Activated CD8-positive, alpha-beta memory T cell treated with anti-CD3 and anti-CD28 coated beads, Interleukin-2, amount 50 U/mL, for 4 hours (primary cell): ENCODE measurements at places on chromosomes 3 and 15.

- no peak for DNase-seq
These were observed 56.7 kb downstream of the HACD2 start for GRCh38 chr3:123528130-123528529.

GRCh38 chr15:28086175-28086703, 12.9 kb downstream of the OCA2 start:
- DNase-seq = peak; percentile 58

DNA sequence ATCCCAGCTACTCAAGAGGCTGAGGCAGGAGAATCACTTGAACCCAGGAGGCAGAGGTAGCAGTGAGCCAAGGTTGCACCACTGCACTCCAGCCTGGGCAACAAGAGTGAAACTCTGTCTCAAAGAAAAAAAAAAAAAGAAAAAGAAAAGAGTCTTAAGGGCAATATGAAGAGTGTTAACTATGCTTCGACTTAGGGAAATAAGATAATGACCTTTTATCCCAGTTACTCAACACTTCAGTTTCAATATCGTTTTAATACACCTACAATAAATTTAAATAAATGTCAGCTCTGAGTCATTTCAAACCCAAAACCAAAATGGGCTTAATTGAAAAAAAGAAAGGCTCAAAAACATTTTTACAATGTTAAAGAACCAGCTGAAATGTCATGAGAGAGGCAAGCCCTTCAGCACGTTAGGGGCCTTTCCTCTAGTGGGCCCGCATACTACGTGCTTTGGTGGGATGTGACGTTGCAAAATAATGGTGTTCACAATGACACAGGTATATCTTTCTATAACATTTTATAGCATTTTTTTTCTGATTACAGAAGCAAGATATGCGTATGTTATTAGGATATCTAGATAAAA, 15.3 kb downstream of the FYCO1 start:
- DNase-seq = no peak

GRCh38 chr3:94115482-94115881, 52.6 kb downstream of the NSUN3 start:
- DNase-seq = no peak

GRCh38 chr3:151804267-151804666, 9.6 kb upstream of the AADAC start:
- DNase-seq = no peak

- no peak for DNase-seq
These were observed 256.7 kb upstream of the ICE2 start for GRCh38 chr15:60735559-60736047.

GRCh38 chr3:138797508-138798038, 37.2 kb downstream of the PIK3CB start:
- no peak for DNase-seq

DNA sequence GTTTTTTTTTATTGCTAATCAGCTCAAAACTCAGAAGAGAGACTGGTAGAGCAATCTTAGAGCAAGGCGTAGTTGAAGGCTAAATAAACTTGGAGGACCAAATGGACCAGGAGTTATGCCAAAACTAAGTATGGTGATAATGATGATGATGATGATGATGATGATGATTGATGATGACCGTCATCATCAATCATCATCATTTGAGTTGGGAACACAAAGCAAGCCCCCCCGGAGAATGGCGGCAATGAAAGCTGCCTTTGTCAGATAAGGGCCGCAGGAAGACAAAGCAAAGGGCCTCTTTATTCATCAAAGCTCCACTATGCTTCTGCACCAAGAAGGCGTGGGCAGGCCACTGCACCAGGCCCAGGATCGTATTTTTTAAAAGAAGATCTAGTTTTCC, 82.1 kb upstream of the RAD18 start:
- DNase-seq = no peak

GRCh38 chr15:63530752-63531299, 26.4 kb downstream of the USP3 start:
- DNase-seq = no peak

DNA sequence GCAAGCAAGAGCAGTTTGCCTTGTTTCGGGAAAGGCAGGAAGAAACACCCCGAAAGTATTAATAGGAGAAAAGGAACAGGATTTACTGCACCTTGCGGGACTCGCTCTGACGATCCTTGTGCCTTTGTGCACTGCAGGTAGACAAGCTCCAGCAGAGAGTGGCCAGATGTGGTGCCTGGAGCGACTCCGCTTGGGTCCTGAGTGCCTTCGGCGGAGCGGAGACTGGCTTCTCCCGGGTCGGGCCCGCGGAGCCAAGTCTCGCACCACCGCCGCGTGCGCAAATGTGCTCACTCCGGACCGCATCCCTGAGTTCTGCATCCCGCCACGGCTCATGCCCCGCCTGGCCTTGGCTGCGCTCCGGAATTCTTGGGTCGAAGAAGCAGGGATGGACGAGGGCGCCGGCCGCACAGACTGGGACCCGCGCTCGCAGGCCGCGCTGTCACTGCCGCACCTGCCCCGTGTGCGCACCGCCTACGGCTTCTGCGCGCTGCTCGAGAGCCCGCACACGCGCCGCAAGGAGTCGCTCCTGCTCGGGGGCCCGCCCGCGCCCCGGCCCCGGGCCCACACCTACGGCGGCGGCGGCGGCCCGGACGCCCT, 769 bp downstream of the C2CD4A start:
- peak; percentile 28 for DNase-seq

GRCh38 chr3:126551121-126551838, 7.5 kb downstream of the C3orf22 start:
- no peak for DNase-seq

DNA sequence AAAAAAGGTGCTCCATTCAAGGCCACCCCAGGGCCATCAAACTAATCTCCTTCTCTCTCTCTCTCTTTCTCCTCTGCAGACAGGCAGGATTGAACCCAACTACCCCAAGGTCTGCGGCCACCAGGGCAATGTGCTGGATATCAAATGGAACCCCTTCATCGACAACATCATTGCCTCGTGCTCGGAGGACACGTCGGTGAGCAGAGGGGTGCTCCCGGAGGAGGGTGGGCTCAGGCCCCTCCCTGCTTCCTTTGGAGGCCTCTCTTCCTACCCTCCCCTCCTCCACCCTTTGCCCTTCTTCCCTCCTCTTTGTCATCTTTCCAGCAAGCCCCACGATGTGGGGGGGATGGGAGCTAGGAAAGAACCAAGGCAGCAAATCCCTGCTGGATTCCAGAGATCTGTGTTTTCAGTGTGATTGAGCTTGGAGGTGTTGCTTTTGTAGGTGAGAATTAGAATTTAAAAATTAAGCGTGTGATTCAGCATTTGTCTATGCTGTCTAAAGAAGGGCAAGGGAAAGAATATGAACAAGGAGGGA, 116.3 kb downstream of the CORO2B start:
- DNase-seq = no peak

- no peak for DNase-seq
These were observed 282.5 kb downstream of the TBL1XR1 start for GRCh38 chr3:176914764-176915163.

- DNase-seq = no peak
These were observed 26.0 kb upstream of the SEC62 start for GRCh38 chr3:169940470-169941181.

DNA sequence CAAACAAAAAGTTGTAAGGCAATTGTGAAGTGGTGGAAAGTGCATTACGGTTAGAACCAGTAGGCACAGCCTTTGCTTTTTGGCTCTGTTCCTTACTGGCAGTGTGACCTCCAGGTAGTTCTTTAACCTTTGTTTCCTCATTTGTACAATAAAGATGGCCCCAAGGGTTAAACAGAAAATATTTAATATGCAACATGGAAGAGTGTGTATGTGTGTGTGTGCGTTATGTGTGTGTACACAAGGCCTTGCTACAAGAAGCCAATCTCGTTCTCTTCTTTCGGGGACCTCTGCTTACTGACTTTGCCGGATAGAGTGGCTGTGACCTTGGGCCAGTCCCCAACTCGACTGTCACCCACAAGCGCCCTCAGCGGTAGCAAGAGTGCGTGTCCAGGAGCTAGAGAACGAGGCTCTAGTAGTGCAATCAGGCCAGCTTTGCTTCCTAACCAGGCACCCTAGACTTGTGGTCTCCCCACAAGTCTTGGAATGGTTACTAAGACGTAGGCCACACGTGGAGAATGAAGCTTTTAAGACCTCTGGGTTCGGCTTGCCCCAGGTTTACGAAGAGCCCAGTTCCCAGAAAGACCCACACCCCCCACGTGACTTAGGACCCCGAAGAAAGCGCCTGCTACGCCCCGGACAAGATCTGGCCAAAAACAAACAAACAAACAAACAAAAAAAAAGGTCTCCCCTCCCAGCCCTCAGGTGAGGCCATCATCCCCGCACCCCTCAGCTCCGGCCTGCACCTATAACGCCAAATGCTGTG, 593 bp downstream of the CIAO2A start:
- peak; percentile 26 for DNase-seq

DNA sequence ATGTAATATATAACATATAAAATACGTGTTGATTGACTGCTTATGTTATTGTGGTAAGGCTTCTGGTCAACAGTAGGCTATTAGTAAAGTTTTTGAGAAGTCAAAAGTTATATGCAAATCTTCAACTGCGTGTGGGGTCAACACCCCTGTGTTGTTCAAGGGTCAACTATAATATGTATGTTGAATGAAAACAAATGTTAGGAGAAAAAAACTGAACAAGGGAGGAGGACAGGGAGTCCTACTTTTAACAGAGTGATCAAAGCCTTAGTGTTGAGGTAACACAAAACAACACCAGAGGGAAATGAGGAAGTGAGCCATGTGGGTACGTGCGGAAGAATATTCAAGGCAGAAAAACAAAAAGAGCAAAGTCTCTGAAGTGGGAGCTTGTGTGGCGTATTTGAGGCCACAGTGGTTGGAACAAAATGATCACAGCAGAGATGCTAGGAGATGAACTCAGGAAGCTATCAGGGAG, 62.5 kb downstream of the SFMBT1 start:
- peak; percentile 58 for DNase-seq

DNA sequence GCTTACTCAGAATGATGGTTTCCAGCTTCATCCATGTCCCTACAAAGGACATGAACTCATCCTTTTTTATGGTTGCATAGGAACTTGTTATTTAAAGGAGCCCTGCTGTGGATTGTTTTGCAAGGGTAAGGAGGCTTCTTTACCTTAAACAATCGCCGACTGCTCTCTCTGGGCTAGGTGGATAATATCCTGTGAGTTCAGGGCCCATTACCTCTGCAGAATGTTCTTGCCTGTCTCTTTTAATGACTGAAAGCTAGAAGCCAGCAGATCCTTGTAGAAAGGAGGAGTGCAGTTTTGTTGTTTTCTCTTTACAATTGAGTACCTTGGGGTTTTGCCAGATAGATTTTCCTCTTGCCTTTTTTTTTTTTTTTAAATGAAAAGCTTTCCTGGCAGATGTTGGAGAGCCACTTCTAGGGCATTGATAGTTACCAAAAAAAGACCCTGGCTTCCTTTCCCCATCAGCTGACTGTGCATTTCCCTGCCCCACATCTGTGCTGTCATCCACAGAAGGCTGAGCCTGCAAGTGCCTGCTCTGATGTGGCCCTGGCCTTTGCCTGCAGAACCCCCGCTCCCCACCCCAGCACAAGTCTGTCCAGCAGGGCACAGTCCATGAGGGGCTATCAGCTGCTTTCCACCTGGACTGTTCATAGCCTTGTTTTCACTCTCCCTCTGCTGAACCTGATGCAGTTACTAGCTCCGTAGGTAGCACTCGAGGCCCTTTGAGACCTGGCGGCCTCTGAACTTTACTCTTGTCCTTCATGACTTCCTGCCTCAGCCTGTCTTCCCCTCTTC, 113.1 kb downstream of the CHCHD6 start:
- DNase-seq = no peak

- DNase-seq = no peak
These were observed at the start of gene PLSCR4 for GRCh38 chr3:146250449-146251382. PLSCR4 (minus strand) TSS chr3:146251105; CDS start chr3:146222071, 29,034 bp downstream.

DNA sequence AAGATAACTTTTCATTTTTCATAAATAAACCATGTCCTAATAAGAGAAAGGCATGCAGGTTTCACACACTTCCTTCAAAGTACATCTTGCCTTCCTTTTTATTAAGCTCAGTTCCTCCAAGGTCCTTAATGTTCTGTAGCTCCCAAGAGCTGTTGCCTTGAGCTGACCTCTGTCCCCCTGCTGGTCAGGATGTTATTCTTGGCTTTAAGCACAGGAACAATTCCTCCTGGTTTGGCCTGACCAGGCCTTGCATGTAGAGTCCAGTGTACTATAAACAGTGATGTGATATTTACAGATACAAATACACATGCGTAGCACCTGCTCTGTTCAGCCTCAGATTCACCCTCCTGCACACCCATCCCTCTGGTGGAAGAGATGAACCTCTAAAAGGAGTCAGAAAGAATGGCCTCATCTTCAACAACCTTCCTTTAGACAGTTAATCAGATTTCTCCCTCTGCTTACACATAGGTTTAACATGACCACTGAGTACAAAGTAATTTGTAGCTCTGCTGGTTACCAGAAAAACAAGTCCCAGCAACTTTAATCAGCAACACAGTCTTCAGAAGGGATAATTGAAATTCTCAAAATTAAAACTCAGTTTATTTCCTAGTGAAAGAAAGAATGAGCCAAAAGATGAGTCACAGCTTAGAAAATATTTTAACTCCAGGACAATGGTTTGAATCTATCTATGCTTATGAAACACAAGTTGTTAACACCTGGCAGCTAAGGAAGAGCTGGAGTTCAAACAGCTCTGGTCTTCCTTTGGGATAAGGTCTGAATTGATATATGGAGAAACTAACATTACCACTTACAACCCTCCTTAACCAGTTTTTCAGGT, 46.5 kb downstream of the PTPN9 start:
- DNase-seq = no peak

DNA sequence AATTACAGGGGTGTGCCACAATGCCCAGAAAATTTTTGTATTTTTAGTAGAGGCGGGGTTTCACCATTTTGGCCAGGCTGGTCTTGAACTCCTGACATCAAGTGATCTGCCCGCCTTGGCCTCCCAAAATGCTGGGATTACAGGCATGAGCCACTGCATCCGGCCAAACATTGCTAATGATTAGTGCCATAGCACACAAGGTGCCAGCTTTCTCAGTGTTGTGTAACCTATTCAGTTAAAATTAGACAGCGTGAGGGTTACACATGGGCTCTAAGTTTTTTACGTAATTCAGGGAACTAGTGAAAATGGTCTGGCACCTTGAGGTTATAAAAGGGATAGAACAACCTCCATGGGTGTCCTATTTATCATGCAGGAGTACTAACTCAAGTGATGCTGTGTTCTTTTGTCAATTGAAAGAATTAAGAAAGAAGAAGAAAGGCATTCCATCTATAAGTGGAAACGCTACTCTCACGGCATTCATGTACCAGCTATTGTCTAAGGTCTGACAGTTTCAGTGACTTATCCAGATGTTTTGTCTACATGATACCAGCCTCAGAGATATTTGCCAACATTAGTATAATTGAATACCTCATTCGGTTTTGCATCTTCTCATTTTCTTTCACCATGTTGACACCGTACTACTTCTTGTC, 84.7 kb downstream of the EOMES start:
- DNase-seq = no peak
